Activated CD4-positive, alpha-beta T cell treated with anti-CD3 and anti-CD28 coated beads for 36 hours (primary cell): ENCODE measurements at places on chromosomes 2 and 18. TPM values are rescaled to one million over a fixed set of nuclear protein-coding genes. Genes with fewer than 3 reads are reported as not detected.

The GRB14 gene
- not detected for total RNA-seq

The BOLL gene
- not detected for total RNA-seq

The STK11IP gene
- total RNA-seq = 23.5 TPM

- no peak for DNase-seq
- no peaks in the 10 kb centered on the region for H3K36me3 ChIP-seq
- H3K27ac ChIP-seq = no peak overlapping the region
- no peaks in the 10 kb centered on the region for H3K27me3 ChIP-seq
- H3K4me3 ChIP-seq = no peak overlapping the region
- H3K4me1 ChIP-seq = no peaks in the 10 kb centered on the region
Measured at GRCh38 chr2:183347969-183348368, 223.7 kb downstream of the NUP35 start.

DNA sequence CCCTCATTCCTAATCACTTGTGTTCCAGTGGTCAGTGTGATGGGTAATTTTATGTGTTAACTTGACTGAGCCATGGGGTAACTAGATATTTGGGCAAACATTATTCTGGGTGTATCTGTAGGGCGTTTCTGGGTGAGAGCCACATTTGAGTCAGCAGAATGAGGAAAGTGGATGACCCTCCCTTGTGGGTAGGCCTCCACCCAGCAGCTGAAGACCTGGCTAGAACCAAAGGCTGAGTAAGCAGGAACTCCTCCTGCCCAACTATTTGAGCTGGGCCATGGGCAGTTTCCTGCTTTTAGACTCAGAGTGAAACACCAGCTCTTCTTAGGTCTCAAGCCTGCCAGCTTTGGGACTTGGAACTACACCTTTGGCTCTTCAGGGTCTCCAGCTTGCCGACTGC lies 141.8 kb downstream of the ACKR3 start:
- no peak overlapping the region for H3K27ac ChIP-seq
- no peak for DNase-seq
- H3K27me3 ChIP-seq = peaks cover 7% of the 10 kb centered on the region
- no peak overlapping the region for H3K4me3 ChIP-seq
- H3K4me1 ChIP-seq = no peaks in the 10 kb centered on the region

- H3K4me1 ChIP-seq = peaks cover 79% of the 10 kb centered on the region
- H3K27me3 ChIP-seq = no peaks in the 10 kb centered on the region
- no peak for DNase-seq
- H3K36me3 ChIP-seq = peaks cover 35% of the 10 kb centered on the region
- no peak overlapping the region for H3K27ac ChIP-seq
Measured at GRCh38 chr2:173947131-173947530, 18.0 kb downstream of the SP3 start.

GRCh38 chr2:70084973-70085710 lies 2.1 kb upstream of the PCBP1 start:
- peak overlapping the region; percentile 100 for H3K4me3 ChIP-seq
- peaks cover 65% of the 10 kb centered on the region for H3K36me3 ChIP-seq
- H3K27ac ChIP-seq = peak overlapping the region; percentile 100
- H3K27me3 ChIP-seq = no peaks in the 10 kb centered on the region

DNA sequence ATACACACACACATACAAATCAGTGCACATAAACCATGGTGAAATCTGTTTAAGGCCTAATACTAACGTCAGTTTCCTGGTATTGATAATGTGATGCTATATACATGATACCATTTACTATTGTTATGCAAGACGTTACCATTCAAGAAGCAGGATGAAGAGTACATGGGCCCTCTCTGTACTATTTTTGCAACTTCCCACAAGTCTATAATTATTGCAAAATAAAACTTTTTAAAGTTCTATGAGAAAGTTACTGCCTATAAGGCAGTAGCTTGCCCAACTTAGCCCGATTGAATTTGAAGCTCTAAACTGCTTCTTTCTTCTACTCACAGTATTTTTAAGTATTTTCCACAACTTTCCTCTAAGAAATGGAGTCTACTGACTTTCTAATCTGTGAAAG lies 74.0 kb downstream of the BCL2 start:
- no peak overlapping the region for H3K27ac ChIP-seq
- H3K4me3 ChIP-seq = no peak overlapping the region
- no peaks in the 10 kb centered on the region for H3K27me3 ChIP-seq
- H3K36me3 ChIP-seq = peaks cover 66% of the 10 kb centered on the region

DNA sequence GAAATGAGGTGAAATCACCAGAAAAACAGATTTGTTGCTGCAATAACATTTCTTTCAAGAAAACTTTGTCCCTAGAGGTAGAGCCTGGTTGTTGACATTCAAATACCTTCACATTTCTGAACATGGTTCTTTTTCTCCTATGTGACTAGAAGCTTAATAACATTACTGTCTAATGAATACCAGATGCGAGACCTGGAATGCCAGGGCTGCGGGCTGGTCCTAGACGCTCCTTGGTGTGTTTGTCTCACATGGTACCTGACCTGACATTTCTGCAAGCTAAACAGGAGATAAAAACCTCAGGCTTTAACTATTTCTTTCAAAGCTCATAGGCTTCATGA lies 38.5 kb downstream of the ACKR3 start:
- no peak overlapping the region for H3K4me3 ChIP-seq
- H3K27ac ChIP-seq = no peak overlapping the region
- peaks cover 15% of the 10 kb centered on the region for H3K27me3 ChIP-seq
- no peaks in the 10 kb centered on the region for H3K36me3 ChIP-seq
- no peak for DNase-seq
- peaks cover 2% of the 10 kb centered on the region for H3K4me1 ChIP-seq

- no peaks in the 10 kb centered on the region for H3K27me3 ChIP-seq
- peaks cover 12% of the 10 kb centered on the region for H3K4me1 ChIP-seq
- H3K36me3 ChIP-seq = peaks cover 54% of the 10 kb centered on the region
- DNase-seq = no peak
- no peak overlapping the region for H3K27ac ChIP-seq
Measured at GRCh38 chr2:20755132-20755800, 67.6 kb downstream of the LDAH start.
